Sigmoid colon (tissue), 7 donors: ENCODE measurements at places on chromosomes 7 and 10. TPM values are rescaled to one million over a fixed set of nuclear protein-coding genes. Genes with fewer than 3 reads are reported as not detected.

DNA sequence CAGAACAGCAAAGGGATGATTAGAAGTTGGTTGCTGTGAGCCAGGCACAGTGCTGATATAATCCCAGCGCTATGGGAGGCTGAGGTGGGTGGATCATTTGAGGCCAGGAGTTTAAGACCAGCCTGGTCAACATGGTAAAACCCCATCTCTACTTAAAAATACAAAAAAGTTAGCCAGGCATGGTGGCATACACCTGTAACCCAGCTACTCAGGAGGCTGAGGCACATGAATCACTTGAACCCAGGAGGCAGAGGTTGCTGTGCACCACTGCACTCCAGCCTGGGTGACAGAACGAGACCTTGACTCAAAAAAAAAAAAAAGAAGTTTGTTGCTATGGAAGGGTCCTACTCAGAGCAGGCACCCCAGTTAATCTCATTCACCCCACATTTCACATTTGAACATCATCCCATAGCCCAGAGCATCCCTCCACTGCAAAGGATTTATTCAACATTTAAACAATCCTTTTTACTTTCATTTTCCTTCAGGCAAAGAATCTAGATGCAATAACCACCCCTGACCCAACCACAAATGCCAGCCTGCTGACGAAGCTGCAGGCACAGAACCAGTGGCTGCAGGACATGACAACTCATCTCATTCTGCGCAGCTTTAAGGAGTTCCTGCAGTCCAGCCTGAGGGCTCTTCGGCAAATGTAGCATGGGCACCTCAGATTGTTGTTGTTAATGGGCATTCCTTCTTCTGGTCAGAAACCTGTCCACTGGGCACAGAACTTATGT, 4.1 kb downstream of the IL6 start:
- no peak for DNase-seq

Gene PRTFDC1
- 7.7 TPM for total RNA-seq

GRCh38 chr10:36721871-36722270, 403.5 kb upstream of the ANKRD30A start:
- no peak for DNase-seq

- DNase-seq: no peak
Measured at GRCh38 chr10:81096558-81096957, 558.9 kb downstream of the SH2D4B start.

Gene FGFR2
- total RNA-seq: 113 TPM

Gene SEC31B
- total RNA-seq: 3.9 TPM

Gene PTF1A
- total RNA-seq: not detected
